ENCODE measurements at places on chromosomes 11 and 22.

GRCh38 chr11:103811870-103812455 lies 224.5 kb upstream of the DDI1 start:
- DNase-seq: no peak

GRCh38 chr22:22201930-22202343 lies 42.6 kb upstream of the VPREB1 start:
- no peak for DNase-seq

GRCh38 chr11:17683377-17684161 lies 35.8 kb upstream of the MYOD1 start:
- no peak for DNase-seq

- no peak for DNase-seq
Measured at GRCh38 chr22:24330636-24331035, 60.0 kb downstream of the SPECC1L start.

DNA sequence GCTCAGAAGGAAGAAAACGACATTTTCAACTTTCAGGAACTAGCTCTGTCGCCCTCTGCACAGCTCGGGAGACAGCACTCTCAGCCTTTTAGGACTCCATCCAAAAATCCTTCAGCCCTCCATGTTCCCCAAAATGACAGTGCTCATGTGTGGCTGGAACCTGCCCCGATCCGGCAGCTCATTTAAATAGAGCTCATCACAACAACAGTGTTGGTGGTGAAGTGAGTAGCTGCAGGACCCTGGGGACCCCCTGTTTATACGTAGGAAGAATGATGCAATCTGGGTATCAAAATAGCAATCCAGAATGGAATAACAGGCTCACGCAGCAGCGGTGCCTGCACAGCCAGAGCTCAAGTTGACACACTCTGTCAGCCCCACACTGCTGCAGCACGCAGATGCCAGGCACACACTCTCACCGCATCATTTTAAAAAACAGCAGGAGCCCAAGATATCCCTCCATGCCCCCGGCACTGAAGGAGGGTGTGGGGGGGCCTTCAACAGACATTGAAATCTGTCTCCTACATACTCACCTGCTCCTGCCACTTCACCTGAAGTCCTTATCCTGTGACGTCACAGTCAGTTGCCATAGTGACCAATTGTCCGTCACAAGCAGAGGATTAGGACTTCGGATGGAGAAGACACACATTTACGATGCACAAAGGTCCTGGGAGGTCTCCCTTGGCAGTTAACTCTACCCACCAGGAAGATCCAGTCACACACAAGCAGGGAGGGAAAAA lies 24.0 kb downstream of the TRIM66 start:
- DNase-seq: no peak

- no peak for DNase-seq
Measured at GRCh38 chr22:29477723-29478318, 2.2 kb upstream of the NEFH start.

GRCh38 chr11:131025020-131025419 lies 108.7 kb upstream of the SNX19 start:
- DNase-seq: no peak

DNA sequence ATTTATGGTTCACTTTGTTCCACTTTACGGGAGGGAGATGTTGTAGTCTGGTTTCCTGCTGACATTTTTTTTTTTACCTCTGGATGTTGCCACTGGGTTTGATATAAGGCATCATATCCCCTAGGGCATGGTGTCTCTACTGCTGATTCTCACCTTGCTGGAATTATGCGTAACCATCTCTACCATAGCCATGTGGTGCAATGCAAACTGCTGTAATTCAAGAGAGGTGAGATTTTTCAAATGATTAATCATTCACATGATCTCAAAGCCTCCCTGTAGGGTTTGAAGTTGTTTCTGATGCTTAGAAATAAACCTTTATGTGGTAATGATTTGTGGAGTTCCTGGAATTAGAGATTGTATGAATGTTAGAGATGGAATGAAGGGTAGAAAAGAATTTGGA lies 13.0 kb downstream of the MS4A3 start:
- no peak for DNase-seq

GRCh38 chr11:133815636-133816035 lies 29.7 kb downstream of the SPATA19 start:
- no peak for DNase-seq

DNA sequence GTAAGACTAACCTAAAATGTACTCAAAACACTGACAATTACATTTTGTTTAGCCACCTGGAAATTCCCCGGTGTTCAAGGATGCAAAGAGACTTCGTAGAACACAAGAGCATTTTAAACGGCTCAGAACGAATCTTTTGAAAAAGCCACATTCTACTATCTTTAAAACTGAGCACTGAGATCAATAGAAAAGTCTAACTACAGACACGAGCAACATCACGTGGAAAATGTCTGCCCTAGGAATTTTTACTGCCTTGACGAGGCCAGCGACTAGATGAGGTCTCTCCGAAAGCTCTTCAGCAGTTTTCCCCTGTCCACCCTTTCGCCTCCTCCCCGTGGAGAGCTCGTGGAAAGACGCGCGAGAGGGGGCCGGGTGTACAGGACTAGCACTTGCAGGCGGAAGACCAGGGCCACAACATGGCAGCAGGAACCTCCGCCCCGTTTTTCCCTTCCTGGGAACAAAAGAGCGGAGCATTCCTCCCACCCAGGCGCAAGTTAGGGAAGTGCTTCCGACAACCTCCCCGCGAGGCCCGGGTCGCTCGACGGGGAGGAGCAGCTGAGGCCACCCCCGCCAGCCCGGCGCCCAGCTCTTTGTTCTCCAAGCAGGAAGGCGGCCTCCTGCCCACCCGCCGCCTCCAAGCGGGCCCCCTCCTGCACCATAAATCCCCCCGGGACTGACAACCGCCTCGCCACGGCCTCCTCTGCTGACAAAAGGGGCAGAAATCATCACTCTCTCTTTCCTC lies 1.1 kb downstream of the EIF4G2 start:
- DNase-seq: peak; percentile 37

DNA sequence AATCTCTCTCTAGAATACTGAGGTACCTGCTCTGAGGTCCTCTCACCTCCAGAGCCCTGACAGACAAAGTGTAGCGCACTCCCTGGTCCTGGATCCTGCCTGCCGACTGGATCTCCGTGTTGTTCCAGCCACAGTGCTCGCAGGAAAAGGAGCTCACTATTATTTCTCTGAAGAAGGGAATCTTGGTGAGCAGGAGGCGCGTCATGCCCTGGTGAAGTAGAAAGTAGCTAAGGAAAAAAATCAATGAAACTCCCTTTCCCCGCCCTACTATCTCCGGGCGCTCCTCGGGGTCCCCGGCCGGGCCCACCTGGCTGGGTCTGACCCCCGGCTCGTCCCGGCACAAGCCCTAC lies 412 bp downstream of the ZPR1 start:
- DNase-seq: no peak

DNA sequence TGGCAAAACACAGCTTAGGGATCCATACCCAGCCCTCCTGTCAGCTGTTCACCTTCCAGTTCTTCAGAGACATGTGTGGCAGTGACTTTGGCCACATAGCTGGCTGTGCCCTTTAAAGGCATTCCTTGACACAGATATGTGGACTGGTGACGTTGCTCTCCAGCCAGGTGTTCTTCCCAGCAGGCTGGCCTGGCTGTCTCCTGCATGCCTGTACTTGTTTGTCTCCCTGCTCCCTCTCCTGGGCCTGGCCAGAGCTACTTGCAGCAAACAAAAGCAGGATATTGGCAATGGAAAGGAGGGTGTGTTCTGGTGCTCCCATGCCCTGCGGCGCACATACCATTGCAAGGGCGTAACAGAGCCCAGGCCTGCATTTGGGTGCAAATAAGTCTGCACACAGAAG lies 38.3 kb downstream of the PIK3IP1 start:
- no peak for DNase-seq

DNA sequence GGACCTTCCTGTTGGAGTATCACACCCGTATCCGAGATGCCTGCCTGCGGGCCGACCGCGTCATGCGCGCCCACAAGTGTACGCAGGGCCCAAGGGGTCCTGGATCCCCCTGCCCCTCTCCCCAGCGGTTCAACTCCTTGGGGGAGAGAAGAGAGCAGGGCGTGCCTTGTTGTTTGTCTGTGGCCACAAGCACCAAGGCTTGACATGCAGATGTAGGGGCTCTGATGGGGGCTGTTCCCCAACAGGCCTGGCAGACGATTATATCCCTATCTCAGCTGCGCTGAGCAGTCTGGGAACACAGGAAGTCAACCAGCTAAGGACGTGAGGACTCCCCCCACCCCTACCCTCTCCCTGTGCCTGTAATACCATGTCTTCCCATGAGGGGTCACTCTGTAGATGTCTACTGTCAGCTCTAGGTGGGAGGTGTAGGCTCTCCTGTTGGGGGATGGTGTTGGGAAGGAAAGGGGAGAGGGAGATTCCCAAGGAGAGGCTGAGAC lies 6.8 kb downstream of the CFL1 start:
- DNase-seq: no peak

GRCh38 chr22:41939981-41940831 lies 6.7 kb downstream of the CENPM start:
- peak; percentile 87 for DNase-seq

GRCh38 chr22:50305393-50305922 lies 2.0 kb downstream of the PLXNB2 start:
- DNase-seq: no peak

GRCh38 chr11:4887591-4887990 lies 5.9 kb downstream of the OR51T1 start:
- no peak for DNase-seq

- no peak for DNase-seq
Measured at GRCh38 chr22:25745341-25746011, 3.5 kb downstream of the MYO18B start.

GRCh38 chr11:61924064-61924455 lies 6.7 kb upstream of the RAB3IL1 start:
- no peak for DNase-seq

GRCh38 chr11:11279956-11280689 lies 72.9 kb downstream of the CSNK2A3 start:
- DNase-seq: no peak

GRCh38 chr11:45577752-45578151 lies 87.7 kb downstream of the CHST1 start:
- DNase-seq: no peak

- no peak for DNase-seq
Measured at GRCh38 chr11:70427436-70427835, 29.1 kb downstream of the CTTN start.

DNA sequence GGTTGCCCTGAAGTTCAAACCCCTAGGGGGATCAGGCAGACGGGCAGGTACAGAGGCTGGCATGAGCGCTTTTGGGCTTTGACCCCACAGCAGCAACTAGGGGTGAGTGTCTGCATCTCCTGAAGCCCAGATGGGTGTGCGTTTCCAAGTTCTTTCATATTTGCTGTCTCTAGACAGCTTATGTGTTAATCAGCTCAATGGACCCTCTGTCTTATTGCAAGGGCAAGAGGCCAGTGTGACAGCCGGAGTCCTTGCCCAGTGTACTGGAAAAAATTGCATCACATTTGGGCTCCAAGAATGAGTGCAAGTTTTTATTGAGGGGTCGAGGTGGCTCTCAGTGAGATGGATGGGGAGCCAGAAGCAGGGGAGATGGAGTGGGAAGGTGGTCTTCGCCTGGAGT lies 1863.7 kb upstream of the RAG2 start:
- no peak for DNase-seq

GRCh38 chr22:29621761-29622526 lies 18.5 kb downstream of the NF2 start:
- no peak for DNase-seq

GRCh38 chr11:30586251-30587144 lies at the start of gene MPPED2:
Gene MPPED2 (minus strand): TSS chr11:30586353. CDS start chr11:30580373, 5,980 bp downstream.
- DNase-seq: no peak

DNA sequence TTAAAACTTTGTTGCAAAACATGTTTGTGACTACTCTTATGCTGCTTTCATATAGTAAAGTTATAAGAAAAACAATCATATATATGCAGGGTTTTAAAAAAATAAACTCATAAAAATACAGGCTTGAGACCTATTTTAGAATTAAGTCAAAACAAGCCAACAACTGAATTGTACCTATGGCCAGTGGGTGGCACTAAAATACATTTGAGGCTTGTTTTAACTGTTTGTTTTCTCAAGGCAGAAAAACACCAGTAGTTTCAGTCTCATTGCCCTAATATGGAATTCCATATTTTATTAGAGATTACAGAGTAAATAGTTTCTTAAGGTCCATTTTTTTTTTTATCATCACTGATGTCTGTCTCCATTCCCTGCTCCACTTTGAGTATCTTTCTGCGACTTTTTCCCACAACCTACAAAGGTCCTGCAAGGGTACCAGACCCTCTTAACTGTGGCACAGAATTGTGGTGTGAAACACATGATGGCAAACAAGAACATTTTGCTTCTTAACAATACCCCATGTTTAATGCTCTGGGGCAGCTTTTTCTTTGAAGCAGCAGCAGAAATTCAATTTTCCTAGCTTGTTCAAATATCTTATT lies 8.5 kb upstream of the CCDC89 start:
- no peak for DNase-seq

DNA sequence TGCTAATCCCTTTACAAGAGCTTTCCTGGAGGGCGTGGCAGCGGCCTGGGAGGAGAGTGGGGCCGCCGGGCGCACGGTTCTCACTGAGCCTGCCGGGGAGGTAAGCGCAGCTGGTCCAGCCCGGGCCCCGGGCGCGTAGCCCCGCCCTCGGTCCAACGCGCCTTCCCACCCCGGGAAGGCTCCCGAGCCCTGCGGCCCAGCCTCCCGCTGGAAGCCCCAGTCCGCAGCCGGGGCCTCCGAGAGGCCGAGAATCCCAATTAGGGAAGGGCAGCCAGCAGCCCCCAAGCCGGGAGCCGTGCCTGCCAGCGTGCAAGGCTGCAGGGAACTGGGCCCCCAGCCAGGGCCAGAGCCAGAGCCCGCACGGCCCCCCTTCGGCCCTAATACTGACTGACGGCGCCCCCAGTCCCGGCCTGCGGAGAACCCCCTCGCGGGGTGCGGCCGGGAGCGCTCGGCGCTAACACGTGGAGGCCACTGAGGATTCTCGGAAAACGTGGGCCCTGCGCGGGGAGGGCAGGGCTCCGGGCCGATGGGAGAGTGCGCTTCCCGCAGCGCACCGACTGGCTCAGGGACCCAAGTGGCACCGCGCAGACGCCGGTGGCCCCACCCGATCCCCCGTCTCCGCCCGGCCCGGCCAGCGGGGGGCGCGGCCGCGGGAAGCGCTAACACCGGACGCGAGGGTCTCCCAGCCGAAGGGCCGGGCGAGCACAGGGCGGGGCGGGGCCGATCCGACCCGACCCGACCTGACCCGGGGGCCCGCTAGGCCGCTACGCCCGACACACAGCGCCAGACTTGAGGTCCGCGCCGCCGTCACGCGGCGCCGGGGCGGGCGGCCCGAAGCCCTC lies 5.7 kb downstream of the ZFTA start:
- DNase-seq: no peak
